ENCODE measurements at places on chromosomes 6 and 20. TPM values are rescaled to one million over a fixed set of nuclear protein-coding genes. Genes with fewer than 3 reads are reported as not detected.

- no peak for DNase-seq
Measured at GRCh38 chr6:7323074-7323473, 10.1 kb upstream of the SSR1 start.

DNA sequence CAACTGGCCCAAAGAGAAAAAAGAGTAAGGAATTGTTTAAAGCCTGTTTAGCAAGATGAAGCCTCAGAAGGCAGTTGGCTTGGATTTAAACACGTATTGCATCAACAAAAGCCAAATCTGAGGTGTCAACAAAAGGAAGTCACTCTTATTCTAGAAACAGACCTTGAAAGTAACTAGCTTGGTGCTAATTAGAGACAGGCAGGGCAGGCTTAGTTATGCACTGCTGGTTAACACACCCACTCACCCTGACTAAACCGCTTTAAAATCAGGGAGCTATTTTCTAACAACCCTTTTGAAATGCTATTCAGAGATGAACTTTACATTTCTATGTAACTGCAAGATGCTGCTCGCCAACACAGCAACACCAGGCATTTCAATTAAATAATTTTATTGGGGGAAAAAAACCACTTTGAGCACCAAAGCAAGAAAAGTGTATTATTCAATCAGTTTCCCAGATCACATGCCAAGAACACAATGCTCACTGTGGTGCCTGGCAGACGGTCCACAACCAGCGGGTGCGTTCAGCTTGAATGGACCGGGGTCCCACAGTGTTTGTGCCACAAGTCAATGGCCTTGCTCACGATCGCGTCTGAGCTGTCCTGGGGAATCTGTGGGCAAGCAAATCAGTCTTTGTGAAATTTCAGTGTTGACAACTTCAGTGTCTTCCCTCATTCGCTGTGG is 23.6 kb downstream of the TBC1D7 start:
- DNase-seq: peak; percentile 10

GRCh38 chr6:106732376-106732940 is 103.1 kb downstream of the QRSL1 start:
- DNase-seq: no peak

DNA sequence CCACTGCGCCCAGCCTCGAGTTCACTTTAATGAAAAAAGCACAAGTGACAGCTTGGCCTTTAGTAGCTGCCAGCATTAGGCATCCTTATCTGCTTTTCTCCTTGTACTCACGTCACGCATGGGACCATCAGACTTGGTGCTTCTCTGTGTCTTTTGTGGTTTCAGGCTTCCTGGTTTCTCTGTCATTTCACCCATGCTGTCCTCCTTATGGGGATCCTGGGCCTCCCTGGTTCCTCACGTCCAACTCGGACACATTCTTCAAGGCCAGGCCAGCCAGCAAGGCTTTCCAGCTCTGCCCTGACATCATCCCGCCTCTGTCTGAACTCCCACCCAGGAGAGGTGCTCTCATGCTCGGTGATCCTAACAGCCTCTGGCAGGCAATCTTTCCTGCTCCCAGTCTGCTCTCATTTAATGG is 83.2 kb downstream of the TIAM2 start:
- peak; percentile 46 for DNase-seq

DNA sequence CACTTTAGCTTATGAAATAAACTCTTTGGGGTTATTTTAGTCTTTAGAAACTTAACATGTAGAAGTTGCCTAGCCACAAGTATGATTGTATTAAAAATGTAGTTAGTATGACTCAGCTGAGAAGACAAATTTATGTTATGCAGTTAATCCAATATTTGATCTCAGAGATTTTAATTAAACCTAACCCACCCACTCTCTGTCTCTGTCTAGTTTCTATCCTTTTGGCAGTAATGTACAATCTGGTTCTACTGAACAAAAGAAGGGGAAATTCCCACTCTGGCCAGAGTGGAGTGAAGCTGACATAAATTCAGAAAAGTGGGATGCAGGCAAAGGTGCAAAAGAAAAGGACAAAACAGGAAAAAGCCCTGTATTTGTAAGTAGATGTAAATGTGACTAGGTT is 36.4 kb downstream of the ADGB start:
- DNase-seq: no peak

GRCh38 chr20:9144643-9145042 is 75.8 kb downstream of the PLCB4 start:
- no peak for DNase-seq

DNA sequence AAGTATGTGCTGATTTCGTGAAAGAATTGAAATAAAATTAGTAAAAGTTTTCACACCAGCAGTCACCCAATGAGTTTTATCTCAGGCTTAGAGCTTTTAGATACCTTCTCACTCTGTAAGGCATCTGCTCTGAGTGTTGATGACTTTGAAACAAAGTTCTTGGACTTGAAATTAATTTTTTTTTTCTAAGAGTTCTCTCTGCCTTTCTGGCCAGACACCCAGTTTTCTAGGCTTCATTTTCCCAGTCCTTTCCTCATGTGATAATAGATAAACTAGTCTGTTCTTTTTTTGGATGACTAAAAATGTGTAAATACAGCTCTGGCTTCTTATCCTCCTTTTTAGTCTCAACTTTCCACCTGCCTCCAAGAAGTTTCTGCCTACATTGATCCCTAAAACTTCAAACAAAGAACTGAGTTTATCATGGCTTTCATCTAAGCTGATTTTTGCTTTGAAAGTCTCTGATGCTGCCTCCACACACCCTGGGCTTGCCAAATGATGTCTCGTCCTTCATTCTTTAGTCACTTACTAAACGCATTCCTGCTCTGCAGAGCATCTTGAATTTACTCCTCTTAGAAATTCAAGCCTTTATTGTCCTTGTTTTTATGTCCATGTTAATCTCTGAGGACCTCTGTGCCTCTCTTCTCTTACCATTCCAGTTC is 32.7 kb downstream of the SLX4IP start:
- DNase-seq: peak; percentile 36

GRCh38 chr6:90100059-90100665 is 196.5 kb downstream of the BACH2 start:
- no peak for DNase-seq

GRCh38 chr6:5518936-5519491 is 257.7 kb downstream of the FARS2 start:
- peak; percentile 53 for DNase-seq

DNA sequence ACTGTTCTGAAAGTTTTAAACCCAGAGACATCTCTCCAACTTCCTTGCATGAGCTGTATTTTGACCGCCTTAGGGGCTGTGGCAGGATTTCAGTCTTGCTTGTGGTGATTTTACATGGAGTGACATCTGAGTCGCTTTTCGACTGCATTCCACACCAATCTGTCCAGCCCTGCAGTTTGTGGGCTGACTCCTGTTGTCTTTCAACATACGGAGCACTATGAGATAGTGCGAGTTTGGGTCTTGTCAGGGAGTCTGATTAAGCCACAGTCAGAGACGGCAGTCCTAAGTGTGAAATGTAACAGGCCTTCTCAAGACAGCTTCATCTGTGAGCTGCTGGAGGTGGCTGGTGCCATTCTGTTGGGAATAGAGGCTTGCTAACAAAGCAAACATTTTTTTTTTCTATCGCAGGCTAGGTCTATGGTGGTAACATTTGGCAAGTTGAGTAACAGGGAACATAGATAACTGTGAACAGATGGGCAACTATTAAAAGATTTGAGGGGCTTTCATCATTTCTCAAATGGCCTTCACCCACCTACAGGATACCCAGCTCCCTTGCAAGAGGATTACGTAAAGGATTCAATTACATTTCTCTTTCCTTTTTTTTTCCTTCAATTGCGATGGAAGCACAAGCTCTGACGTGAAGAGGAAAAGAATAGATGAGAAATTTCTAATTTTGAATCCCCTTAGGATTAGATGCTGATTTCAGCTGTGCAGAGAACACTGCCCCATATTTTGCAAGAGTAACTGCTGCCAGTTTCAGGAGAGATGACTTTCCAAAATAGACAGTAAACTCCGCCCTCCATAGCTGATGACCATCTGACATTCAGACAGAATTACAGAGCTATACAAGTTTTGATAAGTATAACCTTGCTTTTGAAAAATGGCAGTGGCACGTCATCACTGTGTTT is 25.1 kb downstream of the CAP2 start:
- DNase-seq: peak; percentile 49

DNA sequence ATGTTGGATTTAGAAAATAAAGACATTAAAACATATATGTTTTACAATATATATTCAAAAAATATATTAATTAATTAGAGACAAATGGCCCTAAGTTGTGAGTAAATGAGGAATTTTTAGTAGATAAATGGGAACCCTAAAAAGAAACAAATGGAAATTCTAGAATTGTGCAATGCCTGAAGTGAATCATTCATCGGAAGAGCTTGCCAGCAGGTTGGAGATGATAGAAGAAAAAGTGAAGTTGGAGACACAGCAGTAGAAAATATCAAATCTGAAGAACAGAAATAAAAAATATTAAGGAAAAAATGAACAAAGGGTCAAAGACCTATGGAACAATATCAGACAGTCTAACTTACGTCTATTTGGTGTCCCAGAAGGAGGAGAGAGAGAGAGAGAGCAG is 109.4 kb upstream of the NEDD9 start:
- peak; percentile 41 for DNase-seq

DNA sequence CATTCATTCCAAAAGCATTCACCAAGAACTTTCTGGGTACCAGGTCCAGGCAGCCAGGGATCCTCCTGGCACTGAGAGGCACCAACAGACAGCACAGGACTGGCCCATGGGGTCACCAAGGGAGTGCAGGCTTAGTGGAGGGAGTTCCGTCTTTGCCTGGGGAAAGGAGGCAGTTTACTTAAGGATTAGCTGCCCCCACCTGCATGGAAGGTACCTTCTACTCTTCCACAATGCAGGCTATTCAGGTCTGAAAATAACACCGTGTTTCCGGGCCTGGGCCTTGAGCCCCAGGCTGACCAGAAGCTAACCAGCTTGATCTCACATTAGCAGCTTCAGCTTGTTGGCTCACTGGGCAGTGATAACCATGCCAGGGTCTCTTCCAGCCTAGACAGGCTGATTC is 199.4 kb downstream of the FOXA2 start:
- DNase-seq: no peak

GRCh38 chr6:34242252-34243130 is 5.8 kb downstream of the HMGA1 start:
- DNase-seq: no peak

DNA sequence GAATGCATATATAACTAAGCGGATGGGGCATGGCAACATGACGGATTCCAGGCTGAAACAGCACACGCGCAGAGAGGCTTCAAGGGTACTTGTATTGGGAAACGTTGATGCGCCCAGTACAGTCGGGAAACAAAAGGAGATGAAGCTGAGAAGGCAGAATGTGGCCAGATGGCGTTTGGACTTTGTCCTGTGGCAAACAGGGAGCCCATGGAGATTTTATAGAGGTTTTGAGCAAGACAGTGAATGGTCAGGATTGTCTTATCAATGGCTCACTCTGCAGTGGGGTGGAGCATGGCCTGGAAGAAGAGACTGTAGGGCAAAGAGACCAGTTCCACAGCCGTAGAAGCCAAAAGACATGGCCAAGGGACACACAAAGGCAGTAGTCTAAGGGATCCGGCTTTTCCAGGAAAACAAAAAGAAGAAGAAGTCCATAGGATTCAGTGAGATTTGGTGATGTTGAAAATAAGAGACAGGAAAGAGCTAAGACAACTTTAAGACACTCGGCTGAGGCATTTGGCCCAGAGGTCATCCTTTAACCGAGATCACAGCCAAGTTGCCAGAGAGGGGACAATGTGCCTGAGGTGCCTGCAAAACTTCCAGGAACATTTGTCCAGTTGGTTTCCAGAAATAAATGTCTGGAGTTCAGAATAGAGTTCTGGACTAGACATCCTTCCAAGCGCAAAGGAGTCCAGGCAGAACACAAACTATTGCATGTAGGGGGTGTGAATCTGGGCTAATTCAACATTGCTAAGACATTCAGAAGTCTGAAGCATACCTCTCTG is 123.0 kb upstream of the RREB1 start:
- no peak for DNase-seq

- no peak for DNase-seq
Measured at GRCh38 chr6:36714511-36714910, 16.9 kb downstream of the RAB44 start.

- peak; percentile 66 for DNase-seq
Measured at GRCh38 chr6:88492824-88493223, 326.7 kb upstream of the CNR1 start.

DNA sequence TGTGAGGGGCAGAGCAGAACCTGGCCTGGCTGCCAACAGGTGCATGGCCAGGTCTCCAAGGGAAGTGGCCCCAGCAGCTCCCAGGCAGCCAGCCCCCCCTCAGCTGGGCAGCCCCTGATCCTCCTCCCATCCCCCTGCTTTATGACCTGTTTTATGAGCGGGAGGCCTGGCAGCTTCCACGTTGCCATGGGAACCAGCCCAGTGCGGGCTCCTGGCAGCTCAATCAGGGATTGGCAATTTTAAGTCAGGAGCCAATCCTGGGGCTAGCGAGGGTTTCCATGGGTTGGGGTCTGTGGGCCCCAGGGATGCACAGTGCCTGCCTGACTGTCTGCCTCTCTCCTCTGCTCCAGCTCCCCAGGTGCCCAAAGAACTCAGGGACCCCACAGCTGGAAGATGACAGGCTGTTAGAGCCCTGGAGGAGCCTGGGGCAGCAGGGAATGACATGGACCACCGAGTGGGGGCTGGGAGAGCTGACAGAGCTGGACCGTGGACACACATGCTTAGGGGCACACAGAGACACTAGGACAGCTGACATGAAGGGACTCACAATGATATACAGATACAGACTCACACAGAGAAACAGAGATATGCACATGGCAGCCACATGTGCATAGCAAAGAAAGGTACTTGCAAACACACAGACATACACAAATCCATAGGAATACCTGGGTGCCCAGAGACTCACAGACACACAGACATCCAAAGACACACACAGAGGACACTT is 56.5 kb upstream of the SIRPA start:
- DNase-seq: no peak

GRCh38 chr6:137625808-137626207 is 131.6 kb upstream of the OLIG3 start:
- DNase-seq: no peak

DNA sequence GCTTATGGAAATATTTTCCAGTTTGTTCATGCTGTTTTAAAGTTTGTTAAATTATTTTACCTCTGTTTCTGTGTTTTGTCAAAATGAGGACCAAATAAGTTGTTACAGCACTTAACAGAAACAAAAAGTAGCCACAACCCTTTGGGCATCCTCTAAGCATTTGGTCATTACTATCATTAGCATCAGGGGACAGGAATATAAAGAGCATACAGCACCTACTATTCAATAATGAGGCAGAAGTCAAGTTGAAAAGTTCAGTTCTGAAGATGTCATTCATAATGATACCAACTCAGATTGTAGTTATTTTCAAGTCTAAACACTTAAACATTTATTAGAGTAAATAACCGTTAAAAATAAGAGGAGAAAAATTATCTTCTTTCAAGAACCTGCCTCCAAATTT is 862.3 kb upstream of the FLRT3 start:
- DNase-seq: no peak

HTR1E gene
- not detected for total RNA-seq

NFS1 gene
- 19.9 TPM for total RNA-seq

SRC gene
- total RNA-seq: 19.1 TPM

CDH4 gene
- total RNA-seq: 0.25 TPM

SLC26A8 gene
- total RNA-seq: not detected

TRIM31 gene
- not detected for total RNA-seq

SLC22A7 gene
- not detected for total RNA-seq

KCNK5 gene
- total RNA-seq: under 0.01 TPM

HLA-DQB1 gene
- not detected for total RNA-seq

CAGE1 gene
- total RNA-seq: 0.33 TPM

Data from fibroblast of the aortic adventitia (primary cell).